ENCODE measurements at places on chromosomes 16 and 17.

- DNase-seq = no peak
Measured at GRCh38 chr16:84631886-84632285, 14.0 kb upstream of the COTL1 start.

GRCh38 chr16:84995663-84996062 lies 15.7 kb downstream of the ZDHHC7 start:
- no peak for DNase-seq

GRCh38 chr16:14111713-14112538 lies 40.8 kb downstream of the MRTFB start:
- no peak for DNase-seq

DNA sequence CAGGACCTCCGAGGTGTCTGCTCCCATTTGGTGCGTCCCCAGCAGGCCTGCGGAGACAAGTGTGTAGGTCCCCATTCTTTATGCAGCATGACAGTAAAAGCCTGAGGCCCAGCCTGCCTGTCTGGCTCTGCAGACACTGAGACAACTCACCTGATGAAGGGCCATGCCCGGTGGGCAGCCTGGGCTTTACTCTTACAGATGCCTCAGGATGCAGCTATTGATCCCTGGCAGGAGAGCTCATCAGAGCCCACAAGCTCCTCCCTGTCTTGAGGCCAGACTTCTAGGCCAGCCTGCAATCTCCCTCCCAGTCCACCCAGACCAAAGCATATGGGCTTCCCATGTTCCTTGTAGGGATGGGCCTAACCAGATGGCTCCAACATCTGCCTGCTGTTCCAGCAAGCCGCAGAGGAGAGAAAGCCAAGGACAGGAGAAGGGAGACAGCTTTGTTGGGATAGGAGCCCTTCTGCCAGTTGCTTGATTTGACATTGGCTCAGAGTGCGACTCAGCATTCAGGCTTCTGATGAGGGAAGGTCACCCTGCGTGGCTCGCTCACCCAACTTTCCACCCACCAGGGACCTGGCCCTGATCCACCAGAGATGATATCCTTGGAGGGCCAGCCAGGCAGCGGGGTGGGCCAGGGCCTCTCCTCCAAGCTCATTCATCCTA lies 87.5 kb downstream of the SOCS1 start:
- DNase-seq = no peak

GRCh38 chr17:38799501-38800236 lies at the start of gene PIP4K2B:
Gene PIP4K2B, minus strand, starts transcription at chr17:38799556. Its CDS starts 132 bp downstream, at chr17:38799424.
- peak; percentile 97 for DNase-seq

DNA sequence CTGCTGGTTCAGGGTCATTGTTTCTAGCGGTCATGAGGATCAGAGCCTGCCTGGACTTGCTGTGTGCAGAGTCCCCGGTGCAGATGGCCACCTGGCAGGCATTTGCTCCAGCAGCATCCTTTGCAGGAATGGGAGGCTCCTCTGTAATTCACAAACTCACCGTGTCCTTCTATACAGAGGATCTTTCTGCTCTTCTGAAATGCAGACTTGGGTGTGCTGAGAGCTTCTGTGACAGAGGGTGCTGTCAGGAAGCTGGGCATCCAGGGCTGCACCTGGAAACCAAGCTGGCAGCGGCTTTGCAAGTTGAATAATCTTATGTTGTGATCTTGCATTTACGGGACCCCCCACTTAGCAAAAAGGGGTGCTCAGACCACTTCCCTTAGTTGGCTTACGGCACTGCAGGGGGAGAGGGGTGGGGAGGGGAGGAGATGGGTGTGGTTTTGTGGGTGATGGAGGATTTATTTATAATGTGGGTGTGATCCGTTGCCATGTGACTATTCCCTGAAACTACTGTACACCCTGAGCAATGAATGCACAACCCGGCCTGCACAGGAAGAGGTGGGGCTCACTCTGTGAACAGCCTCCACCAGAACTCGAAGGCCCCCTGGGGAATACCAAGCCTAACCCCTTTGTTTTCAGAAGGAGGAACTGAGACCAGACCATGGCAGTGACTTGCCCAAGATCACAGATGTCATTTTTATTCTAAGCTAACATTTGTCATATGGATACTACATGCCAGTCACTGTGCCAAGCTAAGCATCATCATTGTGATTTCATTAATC lies 178.3 kb downstream of the PRKCB start:
- no peak for DNase-seq

DNA sequence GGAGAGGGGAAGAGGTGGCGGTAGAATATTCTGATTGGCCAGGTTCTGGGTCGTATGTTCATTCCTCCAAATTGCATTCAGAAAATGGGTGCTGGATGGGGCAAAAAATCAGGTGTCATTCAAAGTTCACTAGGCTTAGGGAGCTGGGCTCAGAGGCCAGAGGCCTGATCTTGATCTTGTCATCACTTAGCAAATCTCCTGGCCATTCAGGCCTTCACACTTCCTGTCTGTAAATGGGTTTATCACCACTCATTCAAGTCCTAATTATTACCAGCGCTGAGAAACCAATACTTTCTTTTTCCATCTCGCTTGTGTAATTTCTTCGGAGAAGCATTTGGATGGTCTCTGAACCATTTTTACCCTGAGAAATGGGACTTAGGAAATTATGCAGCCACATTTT lies 50.8 kb downstream of the BMERB1 start:
- DNase-seq = no peak

DNA sequence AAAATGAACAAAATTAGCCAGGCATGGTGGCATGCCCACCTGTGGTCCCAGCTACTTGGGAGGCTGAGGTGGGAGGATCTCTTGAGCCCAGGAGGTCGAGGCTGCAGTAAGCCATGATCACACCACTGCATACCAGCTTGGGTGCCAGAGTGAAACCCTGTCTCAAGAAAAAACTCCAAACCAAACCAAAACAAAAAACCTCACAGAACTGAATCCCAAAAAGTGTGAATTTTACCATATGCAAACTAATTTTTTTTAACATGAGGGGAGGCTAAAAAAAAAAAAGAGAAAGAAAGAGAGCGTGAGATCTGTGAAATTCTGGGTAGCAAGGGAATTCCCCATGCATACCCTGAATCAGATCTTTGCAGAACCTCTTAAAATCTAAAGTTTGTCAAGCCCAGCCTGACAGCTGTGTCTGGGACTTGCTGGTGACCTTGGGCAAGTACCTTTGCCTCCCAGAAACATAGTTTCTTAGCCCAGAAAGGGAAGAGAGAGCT lies 17.1 kb upstream of the CDH1 start:
- no peak for DNase-seq

DNA sequence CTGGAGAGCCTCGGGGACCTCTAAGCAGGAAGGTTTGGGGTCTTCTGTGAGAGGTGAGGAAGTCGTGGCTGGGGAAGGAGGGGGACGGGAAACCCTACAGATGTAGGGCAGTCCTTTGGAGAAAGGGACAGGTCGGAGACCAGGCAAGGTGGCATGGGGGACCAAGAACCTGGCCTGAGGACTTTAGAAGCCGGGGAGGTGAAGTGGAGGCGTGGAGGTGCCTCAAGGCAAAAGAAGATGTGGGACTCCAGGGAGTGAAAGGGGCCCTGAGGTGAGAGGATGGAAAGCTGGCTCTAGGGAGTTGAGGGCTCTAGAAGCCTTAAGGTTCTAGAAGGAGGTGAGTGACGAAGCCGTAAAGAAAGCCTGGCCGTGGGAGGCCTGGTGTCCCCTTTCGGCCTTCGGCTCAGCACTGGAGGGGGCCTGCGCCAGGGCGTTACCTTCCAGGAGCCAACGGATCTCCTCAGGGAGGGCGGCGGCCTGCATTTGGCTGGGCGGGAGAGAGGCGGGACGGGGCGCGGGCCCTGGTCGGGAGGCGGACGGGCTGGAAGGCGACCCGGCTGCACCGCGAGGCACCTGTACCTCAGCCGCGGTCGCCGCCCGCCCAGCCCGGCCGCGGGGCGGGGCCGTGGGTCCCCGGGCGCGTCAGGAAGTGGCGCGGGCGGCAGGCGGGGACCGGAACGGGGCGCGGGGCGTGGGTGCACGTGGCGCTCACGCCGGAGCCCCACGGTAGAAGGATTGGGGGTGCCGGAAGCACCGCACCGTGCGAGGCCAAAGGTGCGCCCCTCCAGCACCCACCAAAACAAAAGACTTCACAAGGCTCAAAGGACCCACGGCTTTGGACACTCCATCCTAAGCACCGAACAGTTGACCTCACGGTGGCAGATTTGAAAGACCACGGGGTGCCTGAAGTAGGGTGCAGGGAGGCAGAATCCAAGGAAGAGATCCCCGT lies at the start of gene SKAP1:
Gene SKAP1 (minus strand): TSS at position 577 of the 949 bp plus-strand sequence.
- no peak for DNase-seq

- no peak for DNase-seq
Measured at GRCh38 chr17:51778842-51779241, 379.7 kb downstream of the CA10 start.

DNA sequence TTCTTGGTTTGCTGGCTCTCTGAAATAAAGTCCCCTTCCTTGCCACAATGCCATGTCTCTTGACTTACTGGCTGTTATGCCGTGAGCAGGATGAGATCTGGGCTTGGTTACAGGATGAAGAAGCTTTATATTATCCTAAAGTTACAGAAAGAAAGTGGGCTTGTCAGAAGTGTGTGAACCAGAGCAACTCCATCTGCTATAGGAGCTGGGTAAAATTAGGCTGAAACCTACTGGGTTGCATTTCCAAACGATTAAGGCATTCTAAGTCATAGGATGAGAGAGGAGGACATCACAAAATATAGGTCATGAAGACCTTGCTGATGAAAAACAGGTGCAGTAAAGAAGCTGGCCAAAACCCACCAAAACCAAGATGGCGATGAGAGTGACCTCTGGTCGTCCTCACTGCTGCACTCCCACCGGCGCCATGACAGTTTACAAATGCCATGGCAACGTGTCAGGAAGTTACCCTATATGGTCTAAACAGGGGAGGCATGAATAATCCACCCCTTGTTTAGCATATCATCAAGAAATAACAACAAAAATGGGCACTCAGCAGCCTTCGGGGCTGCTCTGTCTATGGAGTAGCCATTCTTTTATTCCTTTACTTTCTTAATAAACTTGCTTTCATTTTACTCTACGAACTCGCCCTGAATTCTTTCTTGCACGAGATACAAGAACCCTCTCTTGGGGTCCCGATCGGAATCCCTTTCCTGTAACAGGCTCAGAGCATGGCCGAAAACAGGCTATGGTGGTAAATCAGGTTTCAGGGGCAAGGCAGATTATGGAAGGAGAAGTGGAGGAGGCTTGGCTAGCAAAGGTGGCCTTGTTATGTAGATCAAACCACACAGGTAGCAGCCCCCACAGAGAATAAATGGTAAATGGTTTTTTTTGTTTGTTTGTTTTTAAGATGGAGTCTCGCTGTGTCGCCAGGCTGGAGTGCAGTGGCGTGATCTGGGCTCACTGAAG lies 81.3 kb upstream of the C16orf82 start:
- DNase-seq = no peak

GRCh38 chr17:6800422-6801027 lies 24.5 kb downstream of the FBXO39 start:
- no peak for DNase-seq

DNA sequence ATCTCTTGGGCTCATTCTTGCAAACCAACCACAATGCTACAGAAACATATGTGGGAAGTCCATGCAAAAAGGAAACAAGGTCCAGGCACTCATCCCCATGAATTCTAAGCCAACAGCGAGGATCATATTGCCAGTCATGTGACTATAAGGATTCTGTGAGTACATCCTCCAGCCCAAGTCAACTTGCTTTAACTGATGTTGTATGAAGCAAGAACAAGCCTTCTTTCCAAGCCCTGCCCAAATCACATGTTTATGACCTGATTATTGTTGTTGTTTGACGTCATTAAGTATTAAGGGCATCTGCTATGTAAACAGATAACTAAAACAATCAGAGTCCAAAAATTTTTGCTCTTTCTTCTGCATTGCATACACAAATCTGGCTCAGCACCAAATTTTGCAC lies 78.2 kb upstream of the MON1B start:
- no peak for DNase-seq

DNA sequence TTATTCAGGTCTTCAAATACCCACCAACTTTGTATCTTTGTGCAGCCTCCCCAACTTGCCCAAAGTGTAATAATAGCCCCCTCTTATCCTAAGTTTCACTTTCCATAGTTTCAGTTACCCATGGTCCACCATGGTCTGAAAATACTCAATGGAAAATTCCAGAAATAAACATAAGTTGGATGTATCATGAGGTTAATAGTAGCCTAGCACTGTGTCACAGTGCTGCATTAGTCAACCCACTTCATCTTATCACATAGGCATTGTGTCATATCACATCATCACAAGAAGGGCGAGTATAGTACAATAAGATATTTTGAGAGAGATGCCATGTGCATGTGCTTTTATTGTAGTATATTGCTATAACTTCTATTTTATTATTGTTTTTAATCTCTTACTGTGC lies 21.9 kb downstream of the OMG start:
- DNase-seq = no peak

GRCh38 chr17:73446617-73447016 lies 134.8 kb upstream of the CDC42EP4 start:
- no peak for DNase-seq

DNA sequence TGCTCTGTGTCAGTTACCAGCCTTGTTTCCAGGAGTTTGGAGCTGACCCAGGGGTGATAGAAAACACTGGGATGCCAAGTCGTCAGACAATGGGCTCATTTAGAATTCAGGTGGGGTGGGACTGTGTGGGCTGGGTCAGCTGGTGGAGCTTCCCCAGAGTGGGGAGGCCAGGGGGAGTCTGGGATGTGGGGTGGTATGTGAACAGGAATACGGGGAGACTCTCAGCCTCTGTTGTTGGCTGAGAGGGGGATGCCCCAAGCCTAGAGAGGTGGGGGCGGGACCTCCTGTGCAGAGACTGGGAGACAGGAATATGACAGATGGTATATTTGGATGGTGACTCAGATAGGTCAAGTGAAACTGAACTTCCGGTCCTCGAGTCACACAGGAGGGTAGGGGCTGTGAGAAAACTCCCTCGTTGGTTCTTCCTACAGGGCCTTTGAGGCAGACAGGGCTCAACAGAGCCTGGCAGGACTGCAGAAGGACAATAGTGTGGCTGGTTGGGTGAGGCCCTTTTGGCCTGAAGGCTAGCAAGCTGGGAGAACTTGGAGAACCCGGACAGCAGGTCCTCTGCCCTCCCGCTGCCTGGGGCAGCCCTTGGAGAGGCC lies 23.7 kb downstream of the CDH1 start:
- peak; percentile 54 for DNase-seq

DNA sequence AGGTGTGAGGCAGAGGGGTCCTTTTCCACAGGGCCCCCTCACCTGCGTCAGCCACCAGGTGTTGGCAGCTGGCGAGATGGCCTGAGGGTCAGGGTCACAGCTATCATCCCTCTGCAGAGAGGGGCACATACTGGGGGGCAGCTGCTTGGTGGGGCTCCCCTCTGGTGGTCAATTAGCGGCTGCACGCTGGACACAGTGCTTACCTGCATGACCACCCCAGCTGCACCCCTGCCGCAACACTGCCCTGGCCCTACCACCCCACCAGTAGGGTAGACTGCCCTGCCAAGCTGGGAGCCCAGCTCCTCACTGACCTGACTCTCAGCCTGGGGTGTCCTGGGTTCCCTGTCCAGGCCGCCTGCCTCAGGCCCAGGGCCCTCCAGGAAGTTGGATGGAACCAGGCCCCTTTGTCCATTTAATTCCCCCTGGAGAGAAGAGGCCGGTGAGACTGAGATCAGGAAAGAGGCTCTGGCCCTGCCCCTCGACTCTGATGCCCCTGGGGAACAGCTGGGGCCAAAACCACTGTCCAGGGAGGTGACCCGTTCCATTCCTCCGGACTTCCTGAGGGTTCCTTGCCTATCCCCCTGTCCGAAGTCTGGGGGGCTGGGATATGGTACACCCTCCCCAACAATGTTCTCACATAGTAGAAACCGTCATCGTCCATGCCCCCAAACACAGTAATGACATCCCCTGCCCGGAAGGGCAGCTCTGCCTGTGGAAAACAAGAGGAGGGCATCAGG lies 23.7 kb downstream of the TSPOAP1 start:
- DNase-seq = no peak
